Stimulated activated CD8-positive, alpha-beta memory T cell treated with anti-CD3 and anti-CD28 coated beads, Interleukin-15, amount 100 ng/mL, for 48 hours (primary cell): ENCODE measurements at places on chromosomes 7 and 10.

DNA sequence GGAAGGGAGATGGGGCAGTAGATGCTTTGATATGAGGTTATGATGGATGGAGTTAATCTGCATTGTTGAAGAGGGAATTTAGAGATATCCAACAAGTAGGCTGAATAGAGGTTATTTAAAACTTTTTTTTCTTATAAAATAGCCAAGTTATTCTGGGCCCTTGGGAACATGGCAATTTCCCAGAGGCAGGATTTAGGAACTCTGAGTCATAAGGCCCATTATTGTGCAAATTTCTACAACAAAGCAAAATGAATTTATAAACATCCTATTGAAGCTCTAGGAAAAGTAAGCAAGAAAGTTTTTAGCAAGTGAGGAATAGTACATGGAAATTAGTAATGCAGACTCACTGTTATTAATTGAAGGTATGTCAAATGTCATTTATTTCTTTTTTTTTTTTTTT, 160.9 kb upstream of the NPY start:
- no peak for DNase-seq

DNA sequence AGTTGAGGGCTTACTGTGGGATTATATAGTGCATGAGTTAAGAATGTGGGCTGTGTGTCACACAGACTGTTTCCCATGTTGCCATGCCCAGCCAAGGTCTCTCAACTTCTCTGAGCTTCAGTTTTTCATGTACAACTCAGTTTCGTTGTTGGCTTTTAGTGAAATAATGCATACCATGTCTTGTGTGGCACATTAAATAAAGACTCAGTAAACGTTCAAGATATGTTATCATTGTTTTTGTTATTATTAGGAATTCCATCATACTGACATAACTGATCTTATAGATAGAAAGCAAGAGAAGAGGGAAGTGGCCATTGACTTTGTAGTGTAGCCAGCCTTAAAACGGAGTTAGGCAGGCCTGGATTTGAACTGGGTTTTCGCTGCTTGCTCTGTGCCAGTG, 2.9 kb downstream of the CDK14 start:
- no peak for DNase-seq

- DNase-seq: no peak
These were observed 99.5 kb downstream of the CUX1 start for GRCh38 chr7:101916876-101917275.

- no peak for DNase-seq
These were observed 87.3 kb upstream of the SEC61G start for GRCh38 chr7:54846273-54846672.

GRCh38 chr7:80142853-80143580, 8.4 kb downstream of the GNAI1 start:
- DNase-seq: no peak

- DNase-seq: no peak
These were observed 269.3 kb downstream of the BICC1 start for GRCh38 chr10:58781873-58782488.

DNA sequence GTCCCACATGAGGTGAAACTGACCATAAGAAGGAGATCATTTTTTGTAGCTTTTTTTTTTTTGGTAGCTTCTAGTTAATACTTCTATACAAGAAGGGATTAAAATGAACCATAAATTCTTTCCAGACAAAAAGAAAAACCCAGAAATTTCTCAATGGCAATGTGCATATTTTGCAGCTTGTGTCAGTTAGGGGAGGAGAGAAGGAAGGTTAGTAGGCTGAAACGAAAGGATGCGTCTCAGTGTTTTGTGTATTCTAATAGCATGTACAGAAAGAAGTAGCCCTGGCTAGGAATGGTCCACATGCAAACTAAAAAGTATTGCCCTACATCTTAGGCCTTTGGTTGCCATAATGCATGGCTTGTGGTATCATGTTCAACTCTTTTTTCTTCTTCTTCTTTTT, 90.6 kb downstream of the CACNB2 start:
- no peak for DNase-seq

- no peak for DNase-seq
These were observed 17.6 kb downstream of the ZRANB1 start for GRCh38 chr10:124959564-124959963.

DNA sequence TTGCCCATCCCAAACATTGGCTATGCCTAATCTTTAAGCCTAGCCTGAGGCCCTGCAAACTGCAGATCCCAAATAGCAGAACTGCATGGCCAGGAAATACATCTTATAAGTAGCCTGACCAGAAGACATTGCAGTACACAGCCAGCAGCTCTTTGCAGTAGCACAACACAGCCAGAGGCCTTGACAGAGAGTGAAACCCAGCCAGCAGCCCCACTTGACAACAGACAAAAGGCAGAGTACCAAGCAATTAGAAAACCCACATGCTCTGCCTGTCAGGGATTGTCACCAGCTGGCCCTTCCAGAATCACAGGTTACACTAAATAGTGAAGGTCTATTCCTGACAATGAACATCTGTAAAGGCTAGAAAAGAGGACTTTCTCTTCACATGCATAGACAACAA, 242.8 kb upstream of the TMEM72 start:
- DNase-seq: no peak

DNA sequence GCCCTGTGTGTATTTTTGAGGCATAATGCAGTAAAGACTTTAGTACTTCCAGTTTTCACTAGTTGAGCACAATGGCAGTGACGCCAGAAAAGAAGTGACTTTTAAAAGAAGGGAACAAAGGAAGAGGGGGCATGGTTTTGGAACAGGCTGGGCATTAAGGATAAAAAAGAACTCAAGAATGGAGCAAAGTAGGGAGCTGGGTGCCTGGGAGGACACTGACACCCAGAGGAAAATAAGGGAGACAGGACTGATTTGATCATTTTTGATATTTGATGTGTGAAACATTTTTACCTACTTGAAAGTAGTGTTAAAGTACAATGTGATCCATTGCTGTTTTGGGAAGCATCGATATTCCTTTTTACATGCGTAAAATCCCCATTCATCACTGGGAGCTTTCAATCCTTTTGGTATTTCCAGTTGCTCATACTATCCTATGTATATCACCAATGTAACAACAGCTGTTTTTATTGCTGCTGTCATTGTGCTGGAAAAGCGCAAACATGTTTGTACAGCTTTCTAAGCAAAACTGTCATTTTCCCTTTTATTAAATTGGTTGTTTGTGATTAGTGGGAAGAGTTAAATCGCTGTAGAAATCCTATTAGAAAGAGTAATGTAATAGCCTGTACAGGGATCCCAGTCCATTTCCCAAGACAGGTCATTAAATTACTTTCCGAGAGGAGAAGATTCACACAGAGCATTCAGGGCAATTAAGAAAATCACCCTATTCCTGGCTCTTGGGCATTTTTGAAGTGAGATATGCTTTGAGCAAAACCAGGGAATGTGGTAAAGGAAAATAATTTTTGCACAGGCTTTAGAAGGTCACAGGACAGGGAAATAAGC, 85.2 kb downstream of the ADAM12 start:
- DNase-seq: no peak

DNA sequence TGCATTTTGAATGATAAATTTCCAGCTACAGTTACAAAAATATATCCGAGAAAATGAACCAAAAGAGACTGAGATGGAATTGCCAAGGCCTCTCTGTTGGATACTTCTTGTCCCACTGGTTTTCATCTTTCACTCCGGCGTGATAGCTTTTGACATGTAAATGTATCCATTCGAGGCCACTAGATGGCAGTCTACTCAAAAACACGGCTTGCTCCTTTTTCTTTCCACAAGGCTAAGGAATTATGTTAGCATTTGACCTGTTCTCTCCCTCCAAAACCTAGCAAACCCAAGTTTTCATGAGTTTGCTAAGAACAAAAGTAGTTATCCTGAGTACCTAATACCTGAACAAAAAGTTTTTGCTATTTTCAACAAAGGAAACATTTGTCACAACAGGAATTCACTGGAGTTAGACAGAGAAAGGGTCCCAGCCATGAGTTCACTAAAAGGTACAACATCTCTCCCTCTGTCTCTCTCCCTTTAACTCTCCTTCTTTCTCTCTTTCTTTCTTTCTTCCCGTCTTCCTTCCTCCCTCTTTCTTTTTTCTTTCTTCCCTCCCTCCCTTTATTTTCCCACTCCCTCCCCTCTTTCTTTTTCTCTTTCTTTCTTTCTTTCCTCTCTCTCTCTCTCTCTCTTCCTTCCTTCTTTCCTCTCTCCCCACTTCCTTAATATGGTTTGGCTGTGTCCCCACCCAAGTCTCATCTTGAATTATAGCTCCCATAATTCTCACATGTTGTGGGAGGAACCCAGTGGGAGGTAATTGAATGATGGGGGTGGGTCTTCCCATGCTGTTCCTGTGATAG, 207.9 kb upstream of the MYO3A start:
- no peak for DNase-seq

DNA sequence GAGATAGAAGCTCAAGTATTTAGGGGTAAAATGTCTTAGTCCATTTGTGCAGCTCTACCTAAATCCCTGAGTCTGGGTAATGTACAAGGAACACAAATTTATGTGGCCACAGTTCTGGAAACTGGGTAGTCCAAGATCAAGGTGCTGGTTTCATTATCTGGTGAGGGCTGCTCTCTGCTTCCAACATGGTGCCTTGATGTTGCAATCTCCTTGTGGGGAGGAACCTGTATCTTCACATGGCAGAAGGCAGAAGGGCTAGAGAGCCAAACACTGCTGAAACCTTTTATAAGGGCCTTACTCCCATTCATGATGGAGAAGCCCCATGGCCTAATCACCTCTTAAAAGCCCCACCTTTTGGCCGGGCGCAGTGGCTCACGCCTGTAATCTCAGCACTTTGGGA, 8.7 kb upstream of the BAZ1B start:
- no peak for DNase-seq

GRCh38 chr10:86707505-86707904, 39.2 kb downstream of the LDB3 start:
- DNase-seq: no peak

GRCh38 chr7:33809228-33809627, 96.1 kb upstream of the BMPER start:
- DNase-seq: no peak

DNA sequence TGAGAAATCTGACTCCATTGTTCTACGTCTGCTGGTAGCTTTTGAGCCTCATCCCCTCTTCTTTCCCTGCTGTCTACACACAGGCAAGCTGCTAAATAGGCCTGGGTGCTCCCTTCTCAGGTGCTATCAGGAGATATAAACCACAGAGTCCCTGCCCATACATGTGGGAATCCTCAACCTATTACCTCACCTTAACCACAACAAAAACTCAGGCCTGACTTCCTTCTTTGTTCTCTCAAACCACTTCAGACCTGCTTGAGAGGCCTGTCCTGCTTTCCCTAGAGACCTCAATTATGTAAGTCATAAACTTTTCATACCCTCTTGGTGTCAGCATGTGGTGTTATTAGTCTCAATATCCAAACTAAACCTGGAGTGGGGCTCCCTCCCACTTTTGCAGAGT, 75.0 kb upstream of the MAGI2 start:
- DNase-seq: no peak

DNA sequence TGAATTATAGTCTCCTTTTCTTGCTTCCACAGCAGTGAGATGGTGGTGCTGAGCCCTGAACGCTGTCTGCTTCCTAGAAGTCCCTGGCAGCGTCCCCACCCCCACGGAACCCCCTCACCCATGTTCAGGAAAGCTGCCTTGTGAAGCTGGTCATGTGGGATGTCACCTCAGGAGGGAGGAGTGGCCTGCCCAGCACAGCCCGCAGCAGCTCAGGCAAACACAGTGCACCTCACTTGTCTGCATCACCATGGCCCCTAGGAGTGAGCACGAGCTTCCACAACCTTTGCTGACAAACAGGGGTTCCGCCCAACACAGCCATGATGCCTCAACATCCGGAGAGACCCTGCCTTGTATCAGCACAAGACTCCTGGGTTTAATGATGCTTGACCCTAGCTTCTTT, 508.9 kb downstream of the RPS24 start:
- DNase-seq: no peak

DNA sequence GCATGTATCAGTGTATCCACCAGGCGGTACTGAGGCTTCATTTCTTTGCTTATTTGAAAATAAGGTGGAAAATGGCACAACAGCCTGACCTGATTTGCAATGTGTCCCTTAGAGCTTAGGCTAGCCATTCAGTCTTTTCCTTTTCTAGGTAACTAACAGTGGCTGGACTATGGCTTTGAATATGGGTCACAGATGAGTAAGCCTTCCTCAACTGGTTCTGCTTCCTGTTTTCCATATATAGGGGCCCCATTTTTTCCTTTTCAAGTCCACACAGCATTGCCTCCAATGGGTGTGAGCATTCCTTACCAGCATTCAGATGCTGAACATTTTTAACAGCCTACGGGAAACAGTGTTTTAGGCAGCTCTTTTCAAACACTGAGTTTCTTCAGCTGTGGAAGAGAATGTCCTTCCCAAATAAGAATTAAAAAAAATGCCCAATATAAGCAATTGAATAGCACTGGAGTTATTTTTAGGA, 3.9 kb upstream of the ITGB1 start:
- DNase-seq: no peak

DNA sequence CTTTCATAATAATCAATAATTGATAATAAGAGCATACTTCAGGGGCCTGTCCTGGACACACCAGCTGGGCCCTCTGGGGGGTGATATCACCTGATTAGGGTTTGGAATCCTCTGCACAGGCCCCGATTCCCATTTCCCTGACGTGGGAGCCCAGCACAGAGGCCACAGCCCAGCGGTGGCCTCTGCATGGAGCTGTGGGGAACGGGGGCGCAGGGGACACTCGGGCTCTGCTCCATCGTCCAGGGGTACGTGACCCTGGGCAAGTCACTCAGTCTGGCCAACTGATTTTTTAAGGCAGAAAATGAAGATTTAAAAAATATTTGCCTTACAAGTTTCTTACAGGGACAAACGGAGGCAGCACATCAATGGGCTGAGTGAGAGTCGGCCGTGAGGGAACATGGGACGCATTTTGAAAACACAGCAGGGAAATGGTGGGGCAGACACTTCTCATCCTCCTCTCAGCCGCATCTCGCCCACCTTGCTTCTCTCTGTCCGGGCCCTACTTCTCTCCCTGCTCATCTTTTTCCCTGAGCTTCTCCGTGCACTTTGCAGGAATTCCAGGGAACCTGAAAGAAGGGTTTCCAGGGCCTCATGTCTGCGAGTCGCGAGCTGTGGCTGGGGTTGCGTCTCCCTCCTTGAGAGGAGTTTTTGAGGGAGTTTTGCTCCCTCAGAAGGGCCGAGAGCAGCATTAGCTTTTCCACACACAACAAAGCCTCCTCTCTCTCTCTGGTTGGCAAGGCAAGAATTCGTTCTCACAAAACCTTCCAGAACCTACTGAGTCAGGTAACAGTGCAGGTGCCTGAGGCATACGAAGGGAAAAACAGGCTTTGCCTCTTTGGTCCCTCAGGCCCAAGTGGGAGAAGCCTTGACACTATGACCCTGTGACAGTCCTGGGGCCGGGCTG, 312.0 kb downstream of the WDR37 start:
- no peak for DNase-seq

DNA sequence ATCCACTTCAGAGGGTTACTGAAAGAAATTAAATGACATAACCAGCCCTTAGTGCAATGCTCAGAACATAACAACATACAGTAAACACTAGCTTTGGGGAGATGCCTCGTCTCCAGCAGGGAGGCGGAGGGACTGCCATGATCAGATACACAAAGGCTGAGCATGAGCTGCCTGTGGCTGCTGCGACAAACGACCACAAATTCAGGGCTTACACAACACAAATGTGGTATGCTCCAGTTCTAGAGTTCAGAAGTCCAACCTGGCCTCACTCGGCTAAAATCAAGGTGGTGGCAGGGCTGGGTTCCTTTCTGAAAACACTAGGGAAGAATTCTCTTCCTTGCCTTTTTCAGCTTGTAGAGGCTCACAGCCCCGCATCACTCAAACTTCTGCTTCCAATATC, 128.2 kb upstream of the ADAM12 start:
- DNase-seq: no peak
